ENCODE measurements at places on chromosomes 6 and 20. TPM values are rescaled to one million over a fixed set of nuclear protein-coding genes. Genes with fewer than 3 reads are reported as not detected.

DNA sequence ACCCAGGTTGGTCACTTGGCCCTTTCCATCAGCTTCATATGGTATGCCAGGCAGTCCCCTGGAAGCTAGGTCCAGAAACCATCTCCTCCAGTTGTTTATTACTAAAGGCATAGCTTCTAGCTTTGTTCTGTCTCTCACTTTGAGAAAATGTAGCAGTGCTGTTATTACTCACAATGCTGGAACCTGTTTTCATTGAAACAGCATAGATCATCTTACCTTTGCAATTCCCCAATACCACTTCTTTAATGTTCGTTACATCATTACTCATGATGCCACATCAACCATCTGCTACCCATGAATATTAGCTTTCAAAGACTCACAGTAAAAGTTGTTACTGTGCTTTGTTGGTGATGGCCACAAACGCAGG is 88.3 kb downstream of the ADAT2 start:
- no peak for DNase-seq

DNA sequence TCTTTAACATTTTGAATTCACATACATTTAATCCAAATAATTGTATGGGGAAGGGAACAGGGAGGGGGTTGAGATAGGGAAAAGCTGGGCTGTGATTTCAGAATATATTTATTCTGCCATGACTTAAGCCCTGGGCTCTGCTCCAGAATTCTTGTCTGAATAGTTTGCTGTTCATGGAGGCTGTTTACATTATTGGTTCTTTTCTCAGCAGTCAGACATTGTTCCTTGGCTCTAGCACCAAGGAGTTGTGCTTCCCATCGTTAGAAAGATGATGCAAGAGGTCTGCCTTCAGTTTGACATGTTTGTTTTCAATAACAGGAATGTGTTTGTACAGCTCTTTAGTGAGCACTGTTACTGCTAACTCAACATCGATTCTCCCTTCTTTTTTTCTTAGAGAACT is 198.8 kb upstream of the CDYL start:
- no peak for DNase-seq

DNA sequence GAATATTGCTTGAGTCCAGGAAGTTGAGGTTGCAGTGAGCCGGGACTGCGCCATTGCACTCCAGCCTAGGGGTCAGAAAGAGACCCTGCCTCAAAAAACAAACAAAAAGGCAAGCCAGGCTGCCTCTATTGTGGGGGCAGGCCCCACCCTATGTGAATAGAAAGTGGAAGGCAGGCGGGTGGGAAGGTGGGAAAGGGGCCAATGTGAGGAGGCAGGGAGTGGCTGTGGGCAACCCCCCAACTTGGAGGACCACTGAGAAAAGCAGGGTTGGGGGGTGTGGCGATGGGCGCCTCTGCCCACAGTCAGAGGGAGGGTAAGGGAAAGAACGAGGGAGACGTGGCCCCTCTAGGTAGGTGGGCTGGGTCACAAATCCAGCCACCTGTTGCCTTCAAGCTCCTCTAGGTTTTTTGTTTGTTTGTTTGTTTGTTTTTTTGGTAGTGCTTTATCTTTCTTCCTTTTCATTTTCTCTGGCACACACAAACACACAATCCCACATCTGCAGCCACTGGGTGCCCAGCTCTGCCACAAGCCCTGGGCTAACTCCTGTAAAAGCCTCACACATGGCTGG is 5.3 kb upstream of the AP5S1 start:
- no peak for DNase-seq

- DNase-seq: no peak
These were observed 52.9 kb downstream of the TRMT11 start for GRCh38 chr6:126039284-126039683.

DNA sequence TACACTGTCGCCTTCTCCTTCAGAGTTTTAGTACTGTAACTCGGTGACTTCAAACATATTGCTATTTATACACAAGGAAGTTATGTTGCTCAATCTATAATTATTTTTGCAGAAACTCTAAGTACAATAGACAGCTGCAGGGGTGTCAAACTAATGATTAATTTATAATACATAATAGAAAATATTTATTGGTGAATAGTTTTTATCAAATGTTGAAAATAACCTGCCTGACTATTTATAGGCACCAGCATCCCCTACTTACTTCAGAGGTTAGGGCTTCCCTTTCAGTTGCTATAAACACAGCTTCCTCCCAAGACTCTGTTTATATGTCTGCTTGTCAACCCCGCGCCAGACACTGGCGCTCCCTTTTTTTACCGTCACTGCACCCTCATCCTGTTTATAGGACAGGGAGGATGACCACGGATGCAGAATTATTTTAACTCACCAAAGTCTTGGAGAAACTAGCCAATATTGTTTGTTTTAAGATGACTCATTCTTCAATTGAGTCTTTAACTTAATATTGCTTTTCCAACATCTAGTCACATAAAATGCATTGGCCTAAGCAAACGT is 225.0 kb downstream of the ALDH8A1 start:
- no peak for DNase-seq

BTNL2 gene
- not detected for total RNA-seq

SERPINB6 gene
- 29.4 TPM for total RNA-seq

SLCO4A1 gene
- total RNA-seq: 18.2 TPM

Data from H1 (cell line).